Fibroblast of skin of left quadriceps (primary cell): ENCODE measurements at places on chromosomes 3 and 15.

DNA sequence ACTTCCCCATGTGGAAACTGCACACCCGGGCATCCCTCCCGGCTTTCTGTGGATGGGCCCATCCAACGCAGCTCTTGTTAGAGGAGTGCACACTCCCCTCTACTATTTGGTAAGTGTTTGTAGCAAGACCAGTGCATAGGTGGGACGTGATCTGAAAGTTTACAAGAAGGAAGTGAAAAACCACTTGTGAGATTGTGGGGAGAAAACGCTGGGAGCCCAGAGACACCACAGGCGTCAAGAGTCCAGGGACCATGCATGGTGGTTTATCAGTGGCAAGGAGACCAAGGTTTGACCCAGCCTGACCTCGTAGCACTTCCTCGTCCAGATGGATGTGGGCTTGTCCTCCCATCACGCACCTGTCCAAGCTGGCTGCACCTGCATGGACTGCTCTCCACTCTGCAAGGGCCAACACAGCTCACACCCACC, 51.6 kb downstream of the ATP10A start:
- no peak for DNase-seq

DNA sequence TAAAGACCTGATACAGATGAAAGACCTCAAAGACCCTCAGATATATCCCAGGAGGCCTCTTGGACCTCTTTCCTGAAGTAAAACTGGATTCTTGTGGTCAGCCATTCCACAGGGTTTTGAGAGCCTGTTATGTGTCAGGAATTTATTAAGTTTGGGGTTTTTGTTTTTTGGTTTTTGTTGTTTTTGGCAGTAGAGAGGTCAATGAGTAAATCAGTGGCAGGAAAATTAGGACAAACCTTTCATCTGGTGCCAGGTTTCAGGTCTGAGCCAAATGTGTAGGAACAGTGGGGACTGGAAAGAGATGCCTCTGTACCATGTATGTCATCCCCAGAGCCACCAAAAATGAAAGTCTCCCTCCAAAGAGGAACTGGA, 520.4 kb upstream of the MDFIC2 start:
- no peak for DNase-seq

GRCh38 chr3:17795711-17796110, 53.3 kb upstream of the TBC1D5 start:
- no peak for DNase-seq

GRCh38 chr15:49895347-49896223, 223.4 kb downstream of the ATP8B4 start:
- DNase-seq = no peak

GRCh38 chr3:48476426-48477053, 27.4 kb downstream of the SHISA5 start:
- no peak for DNase-seq

DNA sequence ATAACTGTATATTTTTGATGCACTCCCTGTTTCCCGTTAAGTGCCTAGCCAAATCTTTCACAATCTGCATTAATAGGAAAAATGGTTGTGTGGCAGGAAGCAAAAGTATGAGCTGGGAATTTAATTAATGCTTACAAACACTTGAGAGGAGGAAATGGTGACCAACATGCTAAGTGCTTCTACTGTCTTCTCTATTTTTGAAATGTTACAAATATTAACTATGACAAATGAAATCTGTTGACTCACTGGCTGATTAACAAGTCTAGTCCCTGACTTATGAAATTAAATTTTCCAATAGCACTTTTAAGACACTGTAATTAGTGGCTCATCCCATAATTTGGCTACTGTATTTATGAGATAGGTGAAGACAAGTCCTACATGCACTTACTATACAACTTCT, 446.9 kb upstream of the DPPA4 start:
- no peak for DNase-seq

DNA sequence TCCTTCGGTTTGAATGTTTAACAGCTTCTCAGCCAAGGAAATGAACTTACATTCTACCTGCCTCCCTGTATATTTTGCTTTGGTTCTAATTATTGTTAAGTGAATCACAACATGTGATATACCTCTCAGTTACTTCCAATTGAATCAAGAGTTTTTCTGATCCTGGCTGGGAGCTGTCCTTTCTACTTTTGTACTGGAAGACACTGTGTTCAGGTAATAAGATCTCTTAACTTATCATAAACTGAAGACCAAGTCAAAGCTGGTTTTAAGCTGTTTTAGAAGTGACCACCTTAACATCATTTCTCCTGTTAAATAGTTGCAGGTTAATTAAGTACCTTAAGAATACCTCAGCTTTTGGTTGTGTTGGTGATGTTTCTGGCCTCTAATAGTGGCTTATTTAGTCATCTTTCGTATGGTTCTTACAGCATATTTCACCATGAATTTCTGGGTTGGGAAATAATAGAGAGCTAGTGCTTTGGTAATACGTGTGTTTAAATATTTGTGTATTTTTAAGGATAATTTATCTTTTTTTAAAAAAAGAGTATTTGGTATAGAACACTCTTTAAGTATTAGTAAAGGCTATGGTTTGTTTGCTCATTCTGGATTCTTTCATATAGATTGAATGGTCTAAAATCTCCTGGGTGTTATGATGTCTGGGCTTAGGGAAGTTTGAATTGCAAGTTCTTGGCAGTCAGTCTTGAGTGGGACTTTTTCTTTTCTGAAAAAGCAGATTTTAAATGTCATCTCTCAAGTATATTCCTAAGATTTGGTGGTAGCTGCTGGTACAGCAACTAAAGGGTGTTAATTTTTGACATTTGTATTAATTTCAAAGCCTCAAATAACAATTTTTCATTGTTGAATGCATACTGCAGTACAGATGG, 1.6 kb downstream of the RAB8B start:
- no peak for DNase-seq

DNA sequence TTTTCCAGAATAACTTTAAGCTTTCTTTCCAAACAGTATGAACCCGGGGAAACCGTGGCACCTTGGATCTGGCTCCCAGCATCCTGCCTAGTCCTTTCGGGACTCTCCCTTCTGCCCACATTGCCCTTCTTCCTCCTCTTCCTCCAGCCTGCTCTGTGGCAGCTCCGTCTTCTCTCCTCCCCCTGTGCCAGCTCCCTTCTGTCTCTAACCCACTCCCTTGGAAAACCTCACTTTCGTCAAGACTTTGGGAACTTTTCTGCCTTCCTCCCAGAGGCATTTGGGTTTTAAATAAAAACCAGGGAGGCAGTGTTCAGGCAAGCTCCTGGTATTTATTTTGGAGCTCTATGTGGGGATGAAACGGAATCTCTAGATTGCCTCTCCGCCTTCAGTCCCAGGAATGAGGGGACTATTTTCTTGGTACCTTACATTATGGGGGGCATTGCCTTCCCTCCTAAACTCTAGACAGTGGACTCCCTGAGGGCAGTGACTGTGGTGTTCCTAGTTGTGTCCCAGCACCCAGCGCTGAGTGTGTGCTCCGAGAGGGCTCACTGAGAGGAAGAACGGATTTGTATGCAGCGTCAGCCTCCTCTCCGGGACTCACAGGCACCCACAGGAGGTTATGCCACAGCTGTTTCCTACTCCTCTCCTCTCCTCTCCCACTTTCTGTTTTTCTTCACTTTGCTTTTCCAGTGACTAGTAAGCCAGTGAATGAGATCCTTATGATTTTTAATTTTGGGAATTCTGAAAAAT, 105.4 kb upstream of the MRPS22 start:
- no peak for DNase-seq

GRCh38 chr3:35965908-35966307, 326.6 kb downstream of the ARPP21 start:
- peak; percentile 20 for DNase-seq

DNA sequence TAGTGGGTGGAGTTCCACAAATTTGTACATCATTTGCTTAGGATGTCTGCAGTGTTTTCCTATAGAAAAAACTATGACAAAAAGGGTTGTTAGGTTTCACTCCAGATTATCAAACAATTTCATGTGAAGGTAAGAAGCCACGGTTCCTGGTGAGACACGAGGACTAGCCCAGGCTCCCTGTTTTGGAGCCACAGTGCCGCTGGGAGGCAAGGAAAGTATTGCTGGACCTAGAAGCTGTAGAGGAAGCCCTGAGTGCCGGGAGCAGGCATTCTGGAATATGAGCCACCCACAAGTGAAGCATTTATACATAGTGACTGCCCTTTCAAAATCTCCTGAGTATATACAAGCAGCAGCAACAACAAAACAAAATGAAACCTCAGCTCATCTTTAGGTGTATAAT, 142.0 kb downstream of the GABRB3 start:
- DNase-seq = no peak

DNA sequence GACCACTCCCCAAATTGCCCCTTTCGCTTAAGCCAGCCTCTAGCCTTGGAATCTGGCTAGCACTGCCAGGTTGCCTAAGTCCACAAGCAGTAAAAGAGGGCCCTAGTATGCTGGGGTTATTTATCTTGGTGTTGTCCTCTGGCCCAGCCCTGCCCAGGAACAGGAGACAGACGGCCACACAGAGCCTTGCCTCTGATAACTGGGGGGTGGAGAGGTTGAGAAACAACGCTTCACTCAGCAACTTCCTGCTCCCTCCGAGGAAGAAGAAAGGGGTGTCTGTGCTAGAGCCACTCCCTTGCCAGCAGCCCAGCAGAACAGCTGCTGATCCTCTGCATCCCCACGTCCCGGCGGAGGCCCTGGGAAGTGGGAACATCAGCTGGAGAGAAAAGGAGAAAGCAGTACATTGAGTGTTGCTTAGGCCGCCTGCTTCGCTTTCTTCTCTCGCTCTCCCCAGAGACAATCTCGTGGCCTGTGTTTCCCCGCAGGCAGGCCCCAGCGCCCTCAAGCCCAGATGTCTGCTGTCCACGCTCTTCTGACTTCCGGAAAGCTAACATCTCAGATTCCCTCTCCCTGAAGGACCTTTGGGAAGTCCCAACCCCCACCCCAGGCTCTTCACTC, 22.6 kb upstream of the C3orf70 start:
- peak; percentile 27 for DNase-seq

DNA sequence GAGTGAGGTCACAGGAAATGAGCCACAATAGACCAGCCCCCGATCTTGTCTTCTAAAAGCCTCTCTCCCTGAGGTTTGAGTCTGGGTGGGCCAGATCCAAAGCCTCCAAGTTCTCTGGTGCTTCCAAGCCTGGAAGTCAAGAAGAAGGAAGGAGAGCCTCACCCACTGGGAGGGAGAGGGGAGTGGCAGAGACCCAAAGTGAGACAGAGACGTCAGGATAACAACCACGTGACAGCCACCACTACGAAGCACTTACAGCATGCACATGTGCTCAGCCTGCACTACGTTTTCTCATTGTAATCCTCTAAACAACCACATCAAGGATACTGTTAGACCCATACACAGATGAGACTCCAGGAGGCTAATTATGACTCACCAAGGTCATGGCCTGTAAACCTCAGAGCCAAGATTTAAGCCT, 197.3 kb upstream of the LINGO1 start:
- DNase-seq = no peak

DNA sequence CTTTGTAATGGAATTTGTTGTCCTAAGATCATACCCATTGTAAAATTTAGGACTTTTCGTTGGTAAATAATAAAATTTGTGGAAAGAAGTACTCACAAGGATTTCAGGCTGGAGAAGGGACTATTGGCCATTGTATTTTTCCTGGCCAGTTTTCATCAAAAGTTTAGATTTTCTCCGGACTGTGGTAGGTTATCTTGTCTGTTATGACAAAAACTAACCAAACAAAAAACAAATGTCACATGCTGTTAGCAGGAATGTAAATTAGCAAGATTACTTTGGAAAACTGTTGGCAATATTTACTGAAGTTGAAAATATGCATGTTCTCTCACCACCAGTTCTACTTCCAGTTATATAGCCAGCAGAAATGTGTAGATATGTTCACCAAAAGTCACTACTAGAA, 27.8 kb downstream of the PDE8A start:
- DNase-seq = no peak

GRCh38 chr3:29370021-29370420, 89.2 kb downstream of the RBMS3 start:
- no peak for DNase-seq

DNA sequence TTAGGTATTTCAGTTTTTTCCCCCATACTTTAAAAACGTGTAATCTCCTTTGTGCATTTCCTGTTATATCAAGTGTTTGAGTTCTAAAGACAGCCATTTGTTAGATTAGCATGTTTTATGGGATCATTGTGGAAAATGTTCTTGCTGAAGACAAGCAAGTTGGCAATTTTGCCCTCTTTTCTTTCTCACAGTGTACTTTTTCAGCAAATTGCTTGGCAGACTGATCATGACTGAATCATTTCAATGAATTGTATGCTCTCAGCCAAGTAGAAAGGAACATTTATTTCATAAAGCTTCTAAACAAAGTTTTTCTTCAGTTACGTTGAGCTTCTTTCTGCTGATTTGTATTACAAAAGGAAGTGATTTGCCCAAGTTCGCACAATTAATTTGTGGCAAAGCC, 51.6 kb downstream of the ATG7 start:
- no peak for DNase-seq

DNA sequence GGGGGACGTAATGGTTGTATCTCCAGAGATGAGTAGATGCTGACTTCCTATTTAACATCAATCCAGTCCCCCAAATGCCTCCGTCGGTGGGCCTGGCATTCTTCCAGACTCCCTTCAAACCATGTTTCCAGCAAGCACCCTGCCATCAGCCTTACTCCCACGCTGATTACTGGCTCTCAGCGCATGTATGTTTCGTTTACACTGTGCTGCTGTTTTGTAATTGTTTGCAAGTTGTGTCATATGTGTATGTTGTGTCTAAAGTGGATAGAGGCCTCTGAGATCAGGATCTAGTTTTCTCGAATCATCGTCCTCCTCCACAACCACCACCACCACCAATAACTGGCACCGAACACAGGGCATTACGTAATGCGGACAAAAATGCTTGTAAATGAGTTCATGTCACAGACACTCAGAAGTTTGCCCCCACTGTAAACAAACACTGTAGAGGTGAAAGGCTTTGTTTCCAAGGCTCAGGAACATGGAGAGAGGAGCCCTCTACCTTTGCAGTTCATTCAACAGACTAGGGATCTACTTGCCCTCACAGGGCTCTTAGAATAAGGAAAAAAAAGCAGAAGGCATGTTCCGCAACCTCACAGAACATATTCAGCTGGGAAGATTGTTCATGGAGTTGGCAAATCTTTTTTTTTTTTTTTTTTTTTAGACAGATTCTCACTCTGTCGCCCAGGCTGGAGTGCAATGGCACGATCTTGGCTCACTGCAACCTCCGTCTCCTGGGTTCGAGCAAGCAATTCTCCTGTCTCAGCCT, 46.1 kb upstream of the SEMA4B start:
- DNase-seq = no peak

GRCh38 chr15:45314960-45315359, 62.9 kb downstream of the SLC28A2 start:
- DNase-seq = no peak

GRCh38 chr15:85141726-85142125, 160.1 kb downstream of the PDE8A start:
- no peak for DNase-seq
